ENCODE measurements at places on chromosomes 7 and 10.

DNA sequence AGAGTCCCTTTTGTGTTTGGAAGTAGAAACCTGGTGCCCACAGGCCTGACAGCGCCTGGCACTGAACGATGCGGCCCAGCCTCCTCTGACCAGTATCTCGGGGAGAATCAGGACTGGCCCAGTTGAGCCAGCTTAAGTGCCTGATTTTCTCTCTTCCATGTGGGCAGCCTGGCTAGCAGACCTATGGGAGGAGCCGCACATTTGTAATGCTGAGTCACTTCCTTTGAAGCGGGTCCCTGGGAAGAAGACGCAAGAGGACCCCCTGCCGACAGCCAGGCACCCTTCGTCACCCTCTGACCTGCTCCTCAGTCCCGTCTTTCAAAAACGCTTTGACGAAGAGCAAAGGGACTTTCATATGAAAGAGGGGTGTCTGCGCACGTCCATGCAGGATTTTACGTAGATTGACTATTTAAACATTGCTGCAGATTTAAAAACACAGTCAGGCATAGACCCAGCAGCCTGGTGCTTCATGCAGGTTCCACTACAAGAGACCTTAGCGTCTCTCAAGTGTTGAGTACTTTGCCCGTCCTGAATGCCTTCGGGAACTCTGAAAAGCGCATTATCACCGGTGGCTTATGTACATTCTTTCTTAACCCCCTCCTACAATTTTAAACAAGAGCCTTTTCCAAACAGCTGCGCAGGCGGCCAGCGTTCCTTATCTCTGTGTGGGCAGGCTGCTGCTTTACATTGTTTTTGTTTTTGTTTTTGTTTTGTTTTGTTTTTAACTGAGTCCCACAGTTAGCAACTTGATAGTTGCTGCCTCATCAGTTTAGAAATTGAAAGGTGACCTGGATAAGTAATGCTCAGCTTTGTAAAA, 36.5 kb upstream of the AP5Z1 start:
- peak; percentile 45 for DNase-seq

DNA sequence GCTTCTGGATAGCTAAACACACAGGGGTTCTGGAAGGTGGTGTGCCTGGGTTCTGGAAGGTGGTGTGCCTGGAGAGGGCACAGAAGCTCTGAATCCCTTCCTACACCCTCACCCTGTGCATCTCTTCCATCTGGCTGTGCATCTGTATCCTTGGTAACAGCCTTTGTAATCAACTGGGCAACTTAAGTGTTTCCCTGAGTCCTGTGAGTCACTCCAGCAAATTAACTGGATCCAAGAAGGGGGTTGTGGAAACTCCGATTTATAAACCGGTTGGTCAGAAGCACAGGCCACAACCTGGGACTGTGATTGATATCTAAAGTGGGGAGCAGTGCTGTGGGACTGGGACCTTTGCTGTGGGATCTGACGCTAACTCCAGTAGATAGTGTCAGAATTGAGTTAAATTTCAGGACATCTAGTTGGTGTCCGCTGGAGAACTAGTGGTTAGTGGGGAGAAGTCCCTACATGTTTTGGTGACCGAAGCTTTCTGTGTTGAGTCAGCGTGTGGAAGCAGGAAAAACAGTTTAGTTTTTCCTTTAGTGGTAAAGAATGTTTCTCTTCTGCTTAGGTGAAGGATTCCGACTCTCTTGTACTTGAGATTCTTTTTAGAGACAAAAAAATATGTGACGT, 228.1 kb downstream of the BMPER start:
- DNase-seq: no peak

DNA sequence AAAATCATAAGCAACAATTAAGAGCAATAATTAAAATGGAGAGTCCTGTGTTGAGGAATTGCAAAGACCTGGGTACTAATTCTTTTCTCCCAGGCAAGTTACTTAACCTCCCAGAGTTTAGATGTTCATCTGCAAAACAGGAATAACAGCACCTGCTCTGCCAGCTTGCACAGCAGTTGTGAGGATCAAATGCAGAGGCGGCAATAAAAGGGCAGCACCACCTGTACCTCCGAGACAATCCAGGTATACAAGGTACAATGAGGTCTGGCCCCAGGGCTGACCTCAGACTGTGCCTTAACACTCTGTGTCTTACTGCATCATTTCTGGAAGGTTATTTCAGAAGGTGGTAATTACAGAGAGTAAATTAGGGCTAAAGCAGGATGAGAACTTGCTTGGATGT, 14.5 kb upstream of the FAM204A start:
- no peak for DNase-seq

DNA sequence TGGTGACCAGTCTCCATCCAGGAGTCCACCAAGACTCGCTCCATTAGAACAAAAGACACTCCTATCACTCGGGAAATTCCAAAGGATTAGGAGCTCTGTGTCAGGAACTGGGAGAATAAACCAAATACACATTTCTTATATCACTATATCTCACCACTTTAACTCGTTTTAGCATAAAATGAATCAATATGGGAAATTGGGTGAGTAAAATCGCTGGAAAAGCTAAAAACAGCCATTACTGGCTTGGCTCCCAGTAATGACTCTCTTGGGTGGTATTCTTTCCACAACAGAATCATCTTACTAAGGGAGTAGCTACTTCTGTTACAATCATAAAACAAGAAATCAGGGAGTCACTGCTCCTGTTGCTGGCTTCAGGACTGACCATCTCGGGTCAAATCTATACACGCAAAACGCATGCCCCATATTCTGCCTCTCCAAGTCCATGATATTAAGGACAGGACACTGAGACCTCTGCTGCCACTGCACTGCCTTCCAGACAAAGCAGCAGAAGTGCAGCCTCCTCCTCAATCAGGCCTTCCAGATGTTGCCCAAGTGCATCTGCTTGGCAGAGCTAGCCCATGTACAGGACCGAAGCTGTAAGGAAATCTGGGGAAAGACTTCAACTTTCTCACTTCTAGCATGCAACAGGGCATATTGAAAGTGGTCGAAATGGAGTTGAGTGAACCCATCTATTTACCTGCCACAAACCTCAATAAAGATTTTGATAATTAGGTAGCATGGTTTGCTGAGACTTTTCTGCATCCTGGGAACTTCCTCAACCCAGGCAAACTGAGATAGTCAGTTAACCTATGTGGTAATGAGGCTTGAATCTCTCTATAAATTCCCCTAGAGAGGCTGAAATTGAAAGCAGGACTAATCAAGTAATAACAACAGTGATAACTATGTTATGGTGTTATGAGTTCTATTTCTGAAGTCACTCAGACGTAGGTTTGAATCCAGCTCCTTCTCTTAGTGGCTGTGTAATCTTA, 14.4 kb upstream of the PANK1 start:
- no peak for DNase-seq

GRCh38 chr7:41294556-41295454, 408.1 kb downstream of the INHBA start:
- DNase-seq: no peak

All from NCI-H2029 (cell line).